ENCODE measurements at places on chromosomes 3 and 15.

GRCh38 chr3:188888321-188889053 lies 283.3 kb upstream of the TPRG1 start:
- DNase-seq: no peak

DNA sequence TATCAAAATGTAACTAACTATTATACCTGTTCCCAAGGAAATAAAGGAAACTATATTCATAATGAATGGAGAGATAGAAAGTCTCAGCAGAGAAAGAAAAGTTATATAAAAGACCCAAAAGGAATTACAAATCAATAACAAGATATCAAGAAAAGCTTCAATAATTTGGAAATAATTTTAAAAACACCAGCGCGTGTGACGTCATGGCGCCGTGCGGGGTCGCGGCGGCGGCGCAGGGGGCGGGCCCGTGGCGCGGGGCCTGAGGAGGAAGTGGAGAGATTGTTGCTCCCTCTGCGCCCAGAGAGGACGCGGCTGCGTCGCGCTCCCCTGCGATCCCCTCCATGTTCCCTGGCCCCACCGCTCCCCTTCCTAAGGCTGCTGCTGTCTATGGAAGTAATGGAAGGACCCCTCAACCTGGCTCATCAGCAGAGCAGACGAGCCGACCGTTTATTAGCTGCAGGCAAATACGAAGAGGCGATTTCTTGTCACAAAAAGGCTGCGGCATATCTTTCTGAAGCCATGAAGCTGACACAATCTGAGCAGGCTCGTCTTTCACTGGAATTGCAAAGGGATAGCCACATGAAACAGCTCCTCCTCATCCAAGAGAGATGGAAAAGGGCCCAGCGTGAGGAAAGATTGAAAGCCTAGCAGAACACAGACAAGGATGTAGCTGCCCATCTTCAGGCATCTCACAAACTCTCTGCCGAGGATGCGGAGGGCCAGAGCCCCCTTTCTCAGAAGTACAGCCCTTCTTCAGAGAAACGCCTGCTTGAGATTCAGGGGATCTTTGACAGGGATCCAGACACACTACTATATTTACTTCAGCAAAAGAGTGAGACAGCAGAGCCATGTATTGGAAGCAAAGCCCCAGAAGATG lies 4.1 kb downstream of the XCR1 start:
- no peak for DNase-seq

GRCh38 chr3:82423268-82424030 lies 662.0 kb upstream of the GBE1 start:
- DNase-seq: no peak

DNA sequence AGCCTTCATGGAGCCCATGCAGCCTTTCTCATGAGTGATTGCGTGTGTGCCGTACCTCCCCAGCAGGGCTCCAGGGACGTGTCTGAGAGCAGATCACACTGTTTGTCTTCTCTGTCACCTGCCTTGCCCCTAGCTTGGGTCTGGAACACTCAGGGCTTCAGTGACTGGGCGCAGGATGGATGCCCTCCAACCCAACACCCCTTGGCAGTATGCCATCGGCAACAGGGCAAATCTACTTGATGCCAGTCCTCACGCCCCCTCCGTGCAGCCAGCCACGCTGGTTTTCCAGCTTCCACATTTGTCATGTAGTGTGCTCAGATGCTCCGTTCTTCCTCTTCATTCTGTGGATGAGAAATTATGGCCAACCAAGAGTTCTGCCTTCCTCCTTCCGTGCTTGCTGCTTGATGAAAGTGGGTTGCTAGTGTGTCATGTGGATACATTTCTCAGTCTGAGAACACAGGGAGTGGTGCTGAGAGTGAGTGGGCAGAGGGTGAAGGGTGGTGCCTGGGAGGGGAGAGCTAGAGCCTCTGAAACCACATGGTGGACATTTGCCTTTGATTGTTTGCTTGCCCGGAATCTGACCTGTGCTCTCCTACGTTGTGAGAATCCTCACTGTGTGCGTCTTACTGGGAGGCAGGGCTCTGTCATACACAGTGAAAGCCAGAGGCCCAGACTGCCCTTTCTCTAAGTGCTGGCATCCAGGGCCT lies 97.2 kb downstream of the FAM43A start:
- DNase-seq: no peak

GRCh38 chr3:30790150-30790549 lies 104.3 kb downstream of the GADL1 start:
- DNase-seq: no peak

GRCh38 chr3:173553635-173554280 lies 156.2 kb downstream of the NLGN1 start:
- DNase-seq: no peak

DNA sequence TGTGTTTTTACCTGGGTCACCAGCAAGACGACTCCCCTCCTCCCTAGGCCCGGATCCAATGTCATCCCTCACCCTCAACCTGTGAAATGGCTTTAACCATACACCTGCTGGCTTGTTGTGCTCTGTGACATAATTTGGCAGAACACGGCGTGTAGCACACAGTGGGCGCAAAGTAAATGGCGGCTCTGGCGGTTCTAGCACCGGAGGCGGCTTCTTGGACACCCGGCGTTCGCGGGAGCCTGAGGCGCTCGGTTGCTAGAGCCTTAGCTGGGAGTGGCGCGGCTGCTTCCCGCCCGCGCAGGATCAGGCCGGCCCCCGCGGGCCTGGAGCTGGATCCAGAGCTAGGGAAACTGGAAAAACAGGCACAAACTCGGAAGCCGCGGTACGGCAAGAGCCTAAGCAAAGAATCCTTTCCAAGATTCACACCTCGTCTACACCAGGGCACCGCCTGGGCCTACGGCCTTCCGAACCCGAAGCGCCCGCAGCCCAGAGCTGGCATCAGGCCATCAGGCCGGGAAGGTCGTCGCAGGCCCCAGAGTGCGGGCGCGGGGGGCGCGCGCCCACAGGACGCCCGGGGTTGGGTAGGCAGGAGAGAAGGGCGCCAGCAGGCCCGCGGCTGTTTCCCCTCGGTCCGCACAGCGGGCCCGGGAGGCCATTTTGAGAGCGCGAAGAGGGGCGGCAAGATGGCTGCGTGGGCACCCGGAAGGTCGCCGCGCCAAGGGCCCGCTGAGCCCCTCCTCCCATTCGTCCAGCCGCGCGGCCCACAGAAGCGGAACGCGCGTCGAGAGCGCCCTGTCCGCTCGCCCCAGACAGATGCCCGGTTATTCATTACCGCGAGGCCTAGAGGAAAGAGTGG lies 43.9 kb upstream of the POLG start:
- no peak for DNase-seq

- DNase-seq: no peak
Observed at GRCh38 chr15:38662033-38662802, 97.6 kb upstream of the RASGRP1 start.

GRCh38 chr3:43014956-43015355 lies 35.8 kb downstream of the GASK1A start:
- DNase-seq: no peak

- no peak for DNase-seq
Observed at GRCh38 chr15:98651036-98651481, 2.7 kb downstream of the IGF1R start.

DNA sequence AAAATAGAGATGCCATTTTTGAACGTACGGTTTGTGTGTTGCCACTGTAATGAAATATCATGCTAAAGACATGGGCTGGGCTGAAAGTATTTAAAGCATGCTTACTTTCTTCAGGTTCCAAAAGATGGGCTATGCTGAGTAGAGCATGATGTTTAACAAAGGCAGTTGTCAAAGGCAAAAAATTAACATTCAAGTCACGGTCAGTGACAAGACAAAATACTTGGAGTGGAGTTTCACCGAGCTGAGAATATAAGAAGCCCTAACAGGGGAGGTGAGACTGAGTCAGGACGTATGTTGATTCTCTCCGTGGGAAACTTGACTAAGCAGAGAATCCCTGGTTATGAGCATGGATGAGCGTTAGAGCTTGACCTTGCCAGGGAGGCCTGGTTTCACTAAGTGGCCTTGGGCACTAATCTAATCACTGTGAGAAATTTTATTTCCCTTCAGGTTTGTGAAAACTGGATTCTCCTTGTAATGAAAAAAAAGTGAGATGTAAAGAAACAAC lies 218.2 kb upstream of the ADAMTS9 start:
- no peak for DNase-seq

DNA sequence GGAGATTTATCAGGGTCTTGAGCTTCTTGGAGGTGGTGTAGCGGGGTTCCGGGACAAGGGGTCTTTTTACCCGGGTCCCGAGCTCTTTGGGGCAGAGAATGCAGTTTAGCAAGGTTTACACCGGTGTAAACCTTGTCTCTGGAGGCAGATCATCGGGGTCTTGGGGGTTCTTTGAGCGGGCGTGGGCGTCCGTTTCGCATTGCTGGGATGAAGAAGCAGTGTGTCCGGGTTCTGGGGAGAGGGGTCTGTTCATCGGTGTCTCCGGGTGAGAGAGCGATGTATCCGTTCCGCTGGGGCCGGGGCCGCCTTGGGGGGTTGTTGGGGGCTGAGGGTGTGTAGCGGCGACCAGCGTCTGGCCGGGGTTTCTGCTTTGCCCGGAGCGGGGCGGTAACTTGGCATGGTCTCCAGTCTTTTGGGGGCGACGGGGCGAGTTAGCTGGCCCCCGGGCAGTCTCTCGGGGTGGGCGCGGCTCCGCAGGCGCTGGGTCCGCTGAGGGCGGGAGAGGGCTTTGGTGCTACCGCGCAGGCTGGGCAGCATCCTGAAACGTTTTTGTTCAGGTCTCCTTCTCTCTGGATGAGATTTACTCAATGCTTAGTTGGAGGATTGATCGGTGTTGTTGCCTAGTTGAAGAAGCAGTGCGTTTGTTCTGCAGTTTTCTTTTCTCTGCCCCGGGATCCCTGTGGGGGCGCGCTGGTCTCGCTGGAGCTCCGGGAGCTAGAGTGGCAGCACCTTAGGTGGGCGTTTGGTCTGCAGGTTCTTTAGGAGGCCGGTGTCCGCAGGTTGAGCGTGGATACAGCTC lies 843 bp downstream of the GLCE start:
- peak; percentile 50 for DNase-seq

GRCh38 chr3:45048244-45048643 lies 22.1 kb downstream of the CLEC3B start:
- DNase-seq: no peak

DNA sequence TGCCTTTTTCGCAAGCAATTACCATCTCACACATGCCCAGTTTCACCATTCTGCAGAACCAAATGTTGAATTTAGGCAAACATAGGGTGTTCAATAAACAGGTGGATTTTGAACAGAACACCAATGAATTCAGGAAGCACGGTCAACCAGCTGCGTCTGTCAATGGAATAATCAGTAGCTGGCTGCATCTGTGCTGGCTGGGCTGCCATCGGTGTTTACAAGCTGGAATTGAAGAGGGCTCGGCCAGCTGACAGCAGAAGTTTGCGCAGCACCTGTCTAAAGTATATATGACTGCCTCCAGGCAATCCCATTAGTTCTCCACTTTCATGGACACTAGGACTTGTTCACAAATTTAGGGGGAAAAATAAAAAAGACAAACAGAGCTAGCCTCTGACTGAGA lies 996.4 kb upstream of the CFAP20DC start:
- no peak for DNase-seq

DNA sequence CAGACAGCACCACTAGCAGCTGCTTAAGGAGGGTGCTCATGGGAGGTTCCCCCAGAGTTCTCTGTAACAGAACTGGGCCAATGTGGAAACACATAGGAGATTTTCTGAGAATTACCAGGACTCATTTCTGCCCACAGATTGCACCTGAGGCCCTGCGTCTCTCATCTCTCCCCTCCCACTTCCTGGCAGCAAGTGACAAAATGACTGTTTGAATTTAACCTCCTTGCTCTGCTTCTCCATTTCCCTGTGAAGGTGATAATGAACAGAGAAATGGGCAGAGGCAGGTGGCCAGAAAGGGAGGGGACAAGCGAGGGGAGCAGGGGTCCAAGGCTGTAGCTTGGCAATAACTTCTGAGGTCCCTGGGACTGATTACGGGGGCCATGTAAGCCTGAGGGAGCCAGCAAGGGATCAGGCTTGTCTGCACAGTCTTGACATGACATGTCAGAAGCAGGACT lies 8.0 kb downstream of the EPHB1 start:
- DNase-seq: no peak

GRCh38 chr3:2511356-2511755 lies 412.7 kb downstream of the CNTN4 start:
- no peak for DNase-seq

GRCh38 chr15:57460208-57460816 lies 84.0 kb downstream of the CGNL1 start:
- no peak for DNase-seq

GRCh38 chr3:52428151-52429005 lies 16.5 kb downstream of the SEMA3G start:
- DNase-seq: no peak

DNA sequence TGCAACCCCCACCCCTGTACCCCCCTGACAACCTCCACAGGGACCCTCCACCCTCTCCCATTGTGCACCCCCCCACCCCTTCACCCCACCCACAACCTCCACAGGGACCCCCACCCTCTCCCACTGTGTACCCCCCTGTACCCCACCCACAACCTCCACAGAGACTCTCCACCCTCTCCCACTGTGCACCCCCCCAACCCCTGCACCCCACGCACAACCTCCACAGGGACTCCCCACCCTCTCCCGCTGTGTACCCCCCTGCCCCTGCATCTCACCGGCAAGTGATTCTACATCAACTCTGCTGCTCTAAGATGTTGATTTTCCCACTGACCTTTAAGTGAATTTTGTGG lies 51.5 kb upstream of the RPL32 start:
- DNase-seq: no peak

Measured in GM13976 (cell line).